Spinal cord (tissue), 10 donors: ENCODE measurements at places on chromosomes 16 and 17.

DNA sequence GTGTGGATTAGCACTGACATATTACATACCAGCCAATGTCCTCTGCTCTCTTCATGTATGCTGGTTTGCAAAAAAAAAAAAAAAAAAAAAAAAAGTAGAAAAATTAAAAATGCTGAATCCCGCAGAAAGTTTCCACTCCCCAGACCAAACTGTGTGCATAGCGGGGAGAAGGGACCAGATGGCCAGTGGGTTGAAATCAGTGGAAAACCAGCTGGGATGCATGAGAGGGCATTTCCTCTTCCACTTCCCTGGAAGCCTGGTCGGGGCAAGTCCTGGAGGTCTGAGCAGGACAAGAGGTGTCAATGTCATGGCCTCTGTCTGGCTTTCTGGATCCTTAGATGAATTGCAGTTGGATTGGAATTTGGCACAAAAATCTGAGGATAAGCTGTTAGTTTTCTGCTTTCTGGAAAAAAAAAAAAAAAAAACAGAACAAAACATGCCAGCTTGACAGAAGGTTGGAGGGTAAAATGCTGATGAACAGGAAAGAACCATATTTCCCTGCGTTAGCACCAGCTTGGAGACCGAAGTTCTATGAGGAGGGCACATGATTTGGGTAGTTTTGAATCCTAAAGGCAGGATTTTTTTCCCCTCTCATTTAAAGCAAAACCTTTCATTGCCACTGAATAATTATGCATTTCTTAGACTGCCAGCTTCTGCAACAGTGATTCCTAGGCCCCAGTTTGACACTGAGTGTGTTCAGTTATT lies 941.5 kb upstream of the EEF2KMT start:
- H3K4me1 ChIP-seq, result no peaks in the 10 kb centered on the region
- no peak for DNase-seq
- no peaks in the 10 kb centered on the region for H3K36me3 ChIP-seq

GRCh38 chr16:64580558-64580957 lies 541.3 kb downstream of the CDH11 start:
- H3K4me1 ChIP-seq, result no peaks in the 10 kb centered on the region
- no peak overlapping the region for H3K27ac ChIP-seq
- H3K4me3 ChIP-seq, result no peak overlapping the region
- H3K27me3 ChIP-seq, result no peaks in the 10 kb centered on the region
- H3K36me3 ChIP-seq, result no peaks in the 10 kb centered on the region

DNA sequence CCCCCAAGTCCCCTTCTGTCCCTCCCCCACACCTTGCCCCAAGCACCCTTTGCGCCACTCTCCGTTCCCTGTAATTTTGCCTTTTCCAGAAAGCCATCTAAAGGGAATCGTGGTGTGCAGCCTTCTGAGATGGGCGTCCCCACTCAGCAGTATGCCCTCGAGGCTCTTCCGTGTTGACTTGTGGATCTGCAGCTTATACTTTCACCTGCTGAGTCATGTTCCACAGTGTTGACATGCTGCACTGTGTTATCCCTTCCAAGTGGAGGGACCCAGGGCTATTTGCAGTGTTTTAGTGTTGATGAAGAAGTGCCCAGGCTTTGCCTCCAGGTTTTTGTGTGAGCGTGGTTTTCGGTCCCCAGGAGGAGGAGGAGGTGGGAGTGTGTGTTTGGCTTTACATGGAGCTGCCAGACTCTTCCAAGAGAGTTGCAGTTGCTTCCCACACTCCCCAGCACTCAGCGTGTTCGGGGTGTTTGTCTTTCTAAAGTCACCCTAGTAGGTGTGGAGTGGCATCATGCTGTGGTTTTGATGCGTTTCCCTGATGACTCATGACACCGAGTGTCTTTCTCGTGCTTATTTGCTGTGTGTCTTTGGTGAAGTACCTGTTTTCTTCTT lies 32.1 kb upstream of the JPT2 start:
- H3K27ac ChIP-seq, result no peak overlapping the region
- H3K36me3 ChIP-seq, result peaks cover 71% of the 10 kb centered on the region
- DNase-seq, result no peak
- no peaks in the 10 kb centered on the region for H3K27me3 ChIP-seq
- H3K4me1 ChIP-seq, result no peaks in the 10 kb centered on the region

GRCh38 chr17:65518256-65518655 lies 43.2 kb downstream of the AXIN2 start:
- no peaks in the 10 kb centered on the region for H3K36me3 ChIP-seq
- H3K27ac ChIP-seq, result no peak overlapping the region
- peaks cover 23% of the 10 kb centered on the region for H3K4me1 ChIP-seq
- H3K27me3 ChIP-seq, result no peaks in the 10 kb centered on the region
- no peak for DNase-seq
